ENCODE measurements at places on chromosomes 7 and 10. TPM values are rescaled to one million over a fixed set of nuclear protein-coding genes. Genes with fewer than 3 reads are reported as not detected.

Gene FBH1
- 30.8 TPM for total RNA-seq

Gene IRF5
- total RNA-seq: 6.5 TPM

Gene FAM237B
- not detected for total RNA-seq

Gene CHRM2
- not detected for total RNA-seq

Gene IDI2
- not detected for total RNA-seq

Gene CC2D2B
- not detected for total RNA-seq

Measured in NCI-H460 (cell line).